ENCODE measurements at places on chromosomes 7 and 10. TPM values are rescaled to one million over a fixed set of nuclear protein-coding genes. Genes with fewer than 3 reads are reported as not detected.

The VAX1 gene
- 1.4 TPM for total RNA-seq

The LIPF gene
- not detected for total RNA-seq

The ZNF786 gene
- total RNA-seq: 6.4 TPM

The TRIM56 gene
- total RNA-seq: 9.9 TPM

The HOXA5 gene
- total RNA-seq: 6.6 TPM

The SUGCT gene
- 1.5 TPM for total RNA-seq

The DGKI gene
- 0.31 TPM for total RNA-seq

The EGR2 gene
- 0.28 TPM for total RNA-seq

The SLC29A4 gene
- 10.0 TPM for total RNA-seq

All from A549 treated with CpdA at 1 μM for 4 hours (cell line).